ENCODE measurements at places on chromosomes 13 and 19.

- DNase-seq, result no peak
These were observed 35.2 kb upstream of the MIR17HG start for GRCh38 chr13:91312324-91312723.

GRCh38 chr19:21586311-21587116 is 81.1 kb downstream of the ZNF429 start:
- no peak for DNase-seq

- DNase-seq, result no peak
These were observed 6.1 kb downstream of the IL4I1 start for GRCh38 chr19:49890349-49891311.

GRCh38 chr13:77599351-77599750 is 63.8 kb downstream of the SCEL start:
- DNase-seq, result no peak
